ENCODE measurements at places on chromosomes 2 and 18.

- DNase-seq: no peak
Observed at GRCh38 chr18:79625195-79625923, 54.2 kb upstream of the CTDP1 start.

DNA sequence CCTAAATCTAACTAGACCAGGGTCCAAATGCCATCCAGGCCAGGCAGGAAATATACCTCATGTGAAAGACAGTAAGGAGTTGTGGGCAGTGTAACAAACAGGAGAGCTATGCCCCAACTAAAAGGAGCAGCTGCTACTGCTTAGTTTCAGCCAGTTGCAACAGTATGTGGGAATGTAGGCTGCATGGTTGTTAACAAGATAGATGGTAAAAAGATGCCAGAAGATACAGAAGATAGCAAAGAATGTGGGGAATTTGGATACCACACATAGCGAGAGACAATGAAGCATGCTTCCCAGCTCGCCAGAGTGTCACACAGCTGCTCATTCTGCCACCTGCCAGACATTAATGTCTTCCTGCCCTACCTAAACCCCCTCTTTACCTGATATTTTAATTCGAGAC lies 39.4 kb upstream of the CYBRD1 start:
- no peak for DNase-seq

- no peak for DNase-seq
Observed at GRCh38 chr2:12929758-12930157, 213.0 kb downstream of the TRIB2 start.

DNA sequence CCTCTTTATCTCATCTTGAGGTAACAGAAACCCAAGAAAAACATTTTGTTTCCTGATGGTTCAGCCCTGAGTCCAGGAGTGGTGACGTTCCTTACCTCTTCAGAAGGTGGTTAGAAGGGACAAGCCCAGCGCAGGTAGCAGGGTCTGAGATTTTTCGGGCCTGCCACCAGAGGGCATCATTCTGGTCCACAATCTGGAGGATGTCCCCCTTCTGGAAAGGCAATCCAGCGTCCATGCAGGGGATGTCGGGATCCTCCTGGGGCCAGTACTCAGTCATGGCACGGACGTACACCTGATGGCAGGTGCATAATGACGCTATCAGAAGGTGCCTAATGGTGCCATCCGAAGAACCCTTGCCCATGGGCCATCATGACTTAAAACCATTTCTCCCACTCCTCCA lies 17.7 kb downstream of the MPP4 start:
- no peak for DNase-seq

GRCh38 chr2:27369471-27370025 lies 590 bp downstream of the EIF2B4 start:
- DNase-seq: no peak

- no peak for DNase-seq
Observed at GRCh38 chr18:213966-214365, 53.9 kb downstream of the THOC1 start.

DNA sequence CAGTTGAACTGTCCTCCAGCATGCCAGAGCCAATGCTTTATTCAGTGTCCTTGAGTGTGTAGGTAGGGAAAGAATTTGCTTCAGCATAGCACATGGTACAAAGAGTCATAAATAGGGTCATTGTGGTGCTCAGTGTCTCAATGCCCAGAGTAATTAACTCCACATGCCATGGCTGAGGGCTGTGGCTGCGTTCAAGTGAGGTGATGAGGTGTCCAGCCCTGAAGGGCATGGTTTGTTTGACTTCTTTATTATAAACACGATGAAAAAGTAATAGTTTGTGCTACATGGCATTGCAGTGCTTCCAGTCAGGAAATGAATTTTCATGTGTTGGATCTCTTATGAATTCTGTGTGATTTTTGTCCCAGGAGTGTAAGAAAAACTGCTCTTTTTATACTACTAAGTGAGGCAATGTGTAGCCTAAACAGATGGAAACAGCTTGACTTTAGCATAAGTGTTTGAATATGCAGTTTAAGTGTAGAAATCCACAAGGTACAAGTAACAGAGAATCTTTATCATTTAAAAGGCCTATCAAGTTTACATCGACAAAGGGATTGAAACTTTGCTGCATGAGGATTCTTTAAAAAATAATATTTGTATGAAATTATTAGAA lies 507.9 kb upstream of the CDH2 start:
- DNase-seq: no peak

GRCh38 chr2:9153643-9153980 lies 53.0 kb upstream of the ASAP2 start:
- no peak for DNase-seq

DNA sequence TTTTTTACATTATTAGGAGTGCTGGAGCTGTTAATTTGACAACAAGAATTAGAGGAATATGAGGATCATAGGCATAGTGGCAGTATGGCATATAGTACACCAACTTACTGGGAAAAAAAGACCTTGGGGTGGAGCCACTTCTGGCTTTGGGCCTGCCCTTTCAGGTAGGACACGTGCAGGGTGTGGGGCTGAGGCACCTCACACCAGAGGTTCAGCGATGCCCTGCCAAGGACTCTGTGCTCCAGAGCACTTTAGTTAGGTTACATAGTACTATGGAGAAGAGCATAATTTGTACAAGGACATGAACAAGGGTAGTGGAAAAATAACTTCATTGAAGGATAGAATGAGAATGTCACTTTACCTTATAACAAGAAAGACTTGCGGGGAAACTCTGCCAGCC lies 77.1 kb upstream of the CD302 start:
- no peak for DNase-seq

DNA sequence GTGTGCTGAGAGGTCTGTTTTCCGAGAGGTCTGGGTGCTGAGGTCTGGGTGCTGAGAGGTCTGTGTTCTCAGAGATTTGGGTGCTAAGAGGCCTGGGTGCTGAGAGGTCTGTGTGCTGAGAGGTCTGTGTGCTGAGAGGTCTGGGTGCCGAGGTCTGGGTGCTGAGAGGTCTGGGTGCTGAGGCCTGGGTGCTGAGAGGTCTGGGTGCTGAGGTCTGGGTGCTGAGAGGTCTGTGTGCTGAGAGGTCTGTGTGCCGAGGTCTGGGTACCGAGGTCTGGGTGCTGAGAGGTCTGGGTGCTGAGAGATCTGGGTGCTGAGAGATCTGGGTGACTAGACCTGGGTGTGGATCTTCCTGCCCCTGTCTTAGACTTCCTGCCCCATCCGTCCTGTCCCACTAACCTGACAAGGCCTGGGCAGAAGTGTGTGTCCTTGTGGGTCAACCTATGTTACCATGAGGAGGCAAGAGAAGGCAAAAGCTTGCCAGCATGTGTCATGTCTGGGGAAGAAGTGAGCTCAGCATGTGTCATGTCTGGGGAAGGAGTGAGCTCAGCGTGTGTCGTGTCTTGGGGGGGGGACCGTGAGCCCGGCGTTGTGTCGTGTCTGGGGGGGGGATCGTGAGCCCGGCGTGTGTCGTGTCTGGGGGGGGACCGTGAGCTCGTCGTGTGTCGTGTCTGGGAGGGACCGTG lies 69.3 kb downstream of the KCNG2 start:
- no peak for DNase-seq

Measured in T-helper 22 cell (primary cell).